Body of pancreas (tissue), 4 donors: ENCODE measurements at places on chromosomes 7 and 10. TPM values are rescaled to one million over a fixed set of nuclear protein-coding genes. Genes with fewer than 3 reads are reported as not detected.

GRCh38 chr10:94405406-94405805 is 3.1 kb downstream of the TBC1D12 start:
- DNase-seq, result no peak

The PSD gene
- 2.6 TPM for total RNA-seq

DNA sequence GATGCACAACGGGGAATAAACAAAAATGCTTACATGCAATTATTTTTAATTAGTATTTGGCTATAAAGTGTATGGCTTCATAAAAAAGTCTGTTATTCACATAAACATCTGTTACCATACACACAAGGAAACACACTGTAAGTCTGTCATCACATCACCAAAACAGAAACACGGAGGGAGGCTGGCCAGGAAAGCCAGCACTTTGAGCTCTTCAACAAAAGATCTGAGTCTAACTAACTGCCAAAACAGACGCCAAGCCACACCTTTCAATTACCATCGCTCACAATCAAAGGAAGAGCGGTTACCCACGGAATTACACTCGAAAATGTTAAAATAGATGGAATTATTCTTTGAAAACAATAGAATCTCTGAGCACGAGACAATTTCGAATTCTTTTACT is 49.2 kb upstream of the MGMT start:
- DNase-seq, result no peak

The AGAP5 gene
- 25.1 TPM for total RNA-seq

DNA sequence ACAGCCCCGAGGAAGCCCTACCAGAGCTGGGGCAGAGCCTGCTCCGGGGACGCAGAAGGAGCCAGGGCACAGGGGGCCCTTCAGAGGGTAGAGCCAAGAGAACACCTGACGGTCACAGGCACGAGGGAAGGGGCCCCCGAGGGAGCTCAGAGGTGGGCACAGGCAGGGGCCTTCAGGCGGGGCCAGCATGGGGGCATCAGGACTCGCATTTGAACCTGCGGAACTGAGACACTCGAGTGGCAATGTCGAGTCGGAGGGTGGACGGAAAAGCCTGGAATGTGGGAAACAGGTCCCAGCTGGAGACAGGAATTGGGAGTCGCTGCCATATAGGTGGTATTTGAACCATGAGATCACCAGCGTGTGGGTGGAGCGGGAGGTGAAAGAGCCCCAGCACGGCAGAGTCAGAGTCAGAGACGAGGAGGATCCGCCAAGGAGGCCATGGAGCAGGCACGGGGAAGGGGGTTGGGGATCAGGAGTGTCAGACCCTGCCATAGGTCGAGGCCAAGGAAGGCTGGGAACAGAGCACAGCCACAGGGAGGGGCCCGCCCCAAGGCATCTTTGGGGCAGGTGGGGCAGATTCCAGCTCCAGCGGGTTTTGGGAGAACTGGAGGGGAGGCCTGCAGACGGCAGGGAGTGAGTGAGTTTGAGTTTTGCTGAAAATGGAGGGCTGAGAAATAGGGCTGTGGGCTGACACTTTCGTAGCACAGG is 13.8 kb downstream of the STK32C start:
- DNase-seq, result no peak

The INSYN2A gene
- total RNA-seq, result not detected

The NKX1-2 gene
- total RNA-seq, result not detected

- no peak for DNase-seq
Observed at GRCh38 chr10:114095559-114096337, 52.1 kb downstream of the ADRB1 start.

The PLCE1 gene
- total RNA-seq, result 5.3 TPM

GRCh38 chr7:73418113-73418703 is 15.4 kb upstream of the FZD9 start:
- DNase-seq, result no peak

The RSPH10B gene
- not detected for total RNA-seq

- DNase-seq, result no peak
Observed at GRCh38 chr10:109773288-109774120, 149.8 kb downstream of the XPNPEP1 start.

The SAMD9L gene
- total RNA-seq, result 6.6 TPM

DNA sequence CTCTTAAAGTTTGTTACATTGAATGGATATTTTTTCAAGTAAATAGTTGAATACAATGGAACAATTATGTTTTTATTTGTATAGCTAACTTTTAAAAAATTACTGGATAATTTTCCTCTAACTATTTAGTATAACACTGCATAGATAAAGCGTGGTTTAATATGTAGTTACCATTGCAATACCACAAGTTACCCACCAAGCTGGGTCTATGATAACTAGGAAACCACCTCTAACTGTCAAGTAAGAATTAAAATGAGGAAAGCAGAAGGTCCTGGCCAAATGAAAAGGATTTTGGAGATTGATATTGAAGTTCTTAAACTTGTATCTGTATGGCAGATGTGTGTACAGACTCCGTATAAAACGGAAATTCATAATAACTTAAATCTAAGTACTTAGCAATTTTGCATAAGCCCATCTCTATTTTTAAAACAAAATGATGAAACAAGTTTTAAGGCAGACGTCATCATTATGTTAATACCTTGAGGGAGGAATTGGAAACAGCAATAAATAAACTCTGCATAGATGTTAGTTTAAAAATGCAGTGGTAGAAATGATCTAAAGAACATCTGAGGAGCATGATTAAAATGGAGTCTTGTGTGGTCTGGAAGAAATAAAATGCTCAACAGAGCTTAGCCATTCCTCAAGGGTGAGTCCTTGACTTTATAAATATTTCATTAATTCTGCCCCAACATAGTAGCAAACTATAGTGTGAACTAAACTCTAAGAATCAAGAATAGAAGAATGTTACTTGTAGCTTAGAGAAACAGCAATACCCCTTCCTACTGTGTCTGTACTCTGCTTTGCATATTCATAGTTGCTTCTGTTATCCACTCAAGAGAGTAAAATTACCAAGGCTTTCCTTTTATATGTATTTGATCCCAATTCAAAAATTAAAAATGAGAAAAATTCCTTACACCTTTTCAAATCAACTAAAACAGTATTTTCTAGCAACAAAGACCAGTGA is 206.4 kb upstream of the FERD3L start:
- no peak for DNase-seq

DNA sequence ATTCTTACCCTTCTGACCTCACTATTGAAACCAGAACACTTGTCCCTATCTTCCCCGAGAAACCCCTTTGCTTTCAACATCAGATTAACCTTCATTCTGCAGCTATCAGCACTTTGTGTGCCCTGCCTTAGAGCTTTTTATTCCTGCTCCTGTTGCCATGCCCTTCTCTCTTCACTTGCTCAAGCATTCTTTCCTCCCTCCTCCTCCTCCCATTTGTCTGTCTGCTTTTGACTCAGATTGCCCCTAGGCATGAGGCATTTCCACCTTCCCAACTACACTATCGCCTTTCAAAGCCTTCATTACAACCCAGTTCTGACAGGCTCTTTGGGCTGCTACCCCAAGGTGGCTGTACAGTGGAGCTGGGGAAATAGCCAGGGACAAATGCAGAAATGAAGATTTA is 143.3 kb downstream of the SLC25A13 start:
- no peak for DNase-seq

- no peak for DNase-seq
Observed at GRCh38 chr7:25750744-25751508, 401.1 kb upstream of the NFE2L3 start.

The GDF2 gene
- not detected for total RNA-seq

DNA sequence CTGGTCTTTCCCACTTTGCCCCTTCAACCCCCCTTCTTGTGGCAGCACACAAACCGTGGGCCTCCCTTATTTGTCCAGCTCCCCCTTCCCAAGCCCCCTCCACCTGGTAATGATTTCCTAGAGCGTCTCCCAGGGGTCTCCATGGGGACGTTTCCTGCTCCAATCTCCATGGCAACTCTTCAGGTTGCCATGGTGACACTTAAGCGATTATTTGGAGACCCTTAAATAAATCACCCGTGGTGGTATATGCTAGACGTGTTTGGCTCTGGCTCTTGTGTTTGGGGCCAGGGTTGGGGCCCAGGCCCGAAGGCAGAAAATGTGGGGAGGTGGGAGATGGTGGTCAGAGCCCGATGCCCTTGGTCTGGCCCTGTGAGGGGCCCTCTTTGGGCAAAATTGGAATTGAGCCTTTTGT is 41.1 kb upstream of the DLG5 start:
- no peak for DNase-seq

DNA sequence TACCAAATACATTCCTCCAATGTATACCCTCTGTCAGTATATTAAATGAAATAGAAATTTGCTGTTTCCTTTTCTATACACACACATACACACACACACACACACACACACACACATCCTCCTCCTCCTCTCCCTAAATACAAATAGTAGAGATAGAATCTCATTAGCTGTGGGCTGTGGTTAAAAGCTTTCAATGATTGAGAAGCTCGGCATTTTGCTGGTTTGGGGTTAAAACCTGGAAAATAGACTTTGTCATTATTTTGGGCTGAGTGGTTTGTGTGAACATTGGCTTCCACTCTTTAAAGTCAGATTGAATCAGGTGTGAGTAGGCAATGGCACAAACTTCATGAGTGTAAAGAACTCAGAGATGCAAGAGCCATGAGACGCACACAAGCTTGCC is 596.0 kb downstream of the XPNPEP1 start:
- no peak for DNase-seq

The BLVRA gene
- total RNA-seq, result 4.6 TPM

DNA sequence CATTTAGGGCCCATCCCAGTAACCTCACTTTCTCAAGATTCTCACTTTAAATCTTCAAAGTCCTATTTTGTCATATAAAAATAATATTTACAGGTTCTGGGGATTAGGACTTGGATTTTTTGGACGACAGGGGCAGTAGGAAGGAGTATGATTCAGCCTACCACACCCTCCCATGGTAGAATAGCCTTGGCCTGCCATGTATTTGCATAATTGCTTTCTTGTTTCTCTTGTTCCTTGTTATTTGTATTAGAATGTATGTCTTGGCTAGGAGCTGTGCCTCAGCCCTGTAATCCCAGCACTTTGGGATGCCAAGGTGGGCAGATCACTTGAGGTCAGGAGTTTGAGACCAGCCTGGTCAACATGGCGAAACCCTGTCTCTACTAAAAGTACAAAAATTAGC is 92.5 kb downstream of the ELAPOR2 start:
- no peak for DNase-seq

- no peak for DNase-seq
Observed at GRCh38 chr10:32190890-32191491, 134.8 kb upstream of the KIF5B start.

DNA sequence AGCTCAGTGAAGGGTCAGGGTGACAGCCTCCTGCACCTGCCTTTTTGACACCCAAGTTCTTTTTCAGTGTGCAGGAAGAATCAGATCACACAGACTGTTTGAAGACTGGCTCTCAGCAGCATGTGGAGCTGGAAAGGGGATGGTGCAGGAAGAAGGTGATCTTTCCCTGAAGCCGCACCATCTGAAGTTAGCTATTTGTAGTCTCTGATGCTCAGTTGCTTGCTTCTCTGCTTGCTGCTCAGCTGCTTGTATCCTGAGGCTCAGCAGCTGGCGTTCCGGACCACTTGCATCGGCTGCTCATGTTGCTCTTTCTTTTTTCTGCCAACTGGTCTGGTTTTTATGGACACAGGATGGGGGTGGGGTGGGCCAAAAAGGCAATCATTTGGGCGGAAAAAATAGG is 15.8 kb upstream of the DNMBP start:
- DNase-seq, result no peak

The TNS3 gene
- 100 TPM for total RNA-seq

DNA sequence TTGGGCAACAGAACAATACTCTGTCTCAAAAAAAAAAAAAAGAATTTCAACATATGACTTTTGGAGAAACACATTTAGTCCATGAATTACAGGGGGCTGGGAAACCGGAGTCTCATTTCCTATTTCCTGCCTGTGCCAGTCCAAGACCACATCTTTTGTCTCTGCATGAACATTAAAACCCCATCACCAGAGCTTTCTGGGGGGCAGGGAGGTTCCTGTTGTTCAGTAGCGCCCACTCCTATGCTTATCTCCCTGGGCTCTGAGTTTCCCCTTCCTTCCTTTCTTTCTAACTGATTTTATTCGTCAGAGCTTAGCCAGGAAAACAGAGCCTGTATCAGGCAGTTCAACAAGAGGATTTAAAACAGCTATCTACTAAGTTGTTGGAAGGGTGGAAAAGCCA is 119.3 kb downstream of the CALN1 start:
- DNase-seq, result no peak

GRCh38 chr7:159010411-159010810 is 134.3 kb downstream of the VIPR2 start:
- no peak for DNase-seq

The RBM33 gene
- total RNA-seq, result 78.4 TPM

- DNase-seq, result no peak
Observed at GRCh38 chr7:152574892-152575548, 100.9 kb downstream of the XRCC2 start.

DNA sequence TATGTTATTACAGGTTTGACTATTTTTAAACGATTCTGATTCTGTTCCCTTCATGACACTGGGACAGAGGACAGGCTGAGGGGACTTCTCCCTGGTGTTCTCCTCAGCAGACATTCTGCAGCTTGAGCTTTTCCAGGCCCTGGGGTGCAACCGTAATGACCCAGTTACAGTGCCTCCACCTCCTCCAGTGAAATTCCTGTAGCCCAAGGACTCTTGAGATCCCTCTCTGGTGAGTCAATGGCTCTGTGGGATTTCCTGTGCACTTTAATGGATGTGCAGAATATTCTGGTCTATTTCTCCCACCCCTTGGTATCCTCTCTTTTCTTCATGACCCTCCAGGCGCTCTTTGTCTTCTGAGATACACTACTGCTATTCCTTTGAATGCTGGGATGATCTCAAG is 319.3 kb downstream of the INHBA start:
- DNase-seq, result no peak

DNA sequence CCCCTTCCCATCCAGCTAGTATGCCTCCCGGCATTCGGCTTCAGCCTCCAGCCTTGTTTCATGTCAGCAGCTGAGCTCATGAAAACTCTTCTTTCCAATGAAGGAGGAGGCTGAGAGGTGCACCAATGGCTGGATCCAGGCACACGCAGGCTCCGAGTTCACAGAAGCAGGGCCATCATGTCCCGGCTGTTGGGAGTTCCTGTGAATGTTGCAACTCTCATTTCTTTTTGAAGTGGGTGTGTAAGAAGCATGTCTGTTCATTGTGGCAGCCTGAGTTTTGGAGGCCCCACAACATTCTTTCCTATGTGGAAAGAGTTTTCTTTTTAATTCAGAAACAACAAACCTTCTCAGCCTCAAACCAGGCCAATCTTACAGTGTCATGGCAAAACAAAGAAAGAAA is 89.7 kb downstream of the PTPRE start:
- peak; percentile 35 for DNase-seq

- DNase-seq, result no peak
Observed at GRCh38 chr7:133298080-133298479, 45.2 kb downstream of the EXOC4 start.

- DNase-seq, result no peak
Observed at GRCh38 chr7:2306688-2307087, 7.6 kb downstream of the SNX8 start.

GRCh38 chr7:26135076-26135475 is 16.9 kb upstream of the NFE2L3 start:
- DNase-seq, result no peak

- no peak for DNase-seq
Observed at GRCh38 chr7:88121335-88121734, 98.5 kb downstream of the SRI start.
